Stimulated activated CD8-positive, alpha-beta memory T cell treated with anti-CD3 and anti-CD28 coated beads, Interleukin-2, amount 100 ng/mL, for 1 hour (primary cell): ENCODE measurements at places on chromosomes 2 and 18.

DNA sequence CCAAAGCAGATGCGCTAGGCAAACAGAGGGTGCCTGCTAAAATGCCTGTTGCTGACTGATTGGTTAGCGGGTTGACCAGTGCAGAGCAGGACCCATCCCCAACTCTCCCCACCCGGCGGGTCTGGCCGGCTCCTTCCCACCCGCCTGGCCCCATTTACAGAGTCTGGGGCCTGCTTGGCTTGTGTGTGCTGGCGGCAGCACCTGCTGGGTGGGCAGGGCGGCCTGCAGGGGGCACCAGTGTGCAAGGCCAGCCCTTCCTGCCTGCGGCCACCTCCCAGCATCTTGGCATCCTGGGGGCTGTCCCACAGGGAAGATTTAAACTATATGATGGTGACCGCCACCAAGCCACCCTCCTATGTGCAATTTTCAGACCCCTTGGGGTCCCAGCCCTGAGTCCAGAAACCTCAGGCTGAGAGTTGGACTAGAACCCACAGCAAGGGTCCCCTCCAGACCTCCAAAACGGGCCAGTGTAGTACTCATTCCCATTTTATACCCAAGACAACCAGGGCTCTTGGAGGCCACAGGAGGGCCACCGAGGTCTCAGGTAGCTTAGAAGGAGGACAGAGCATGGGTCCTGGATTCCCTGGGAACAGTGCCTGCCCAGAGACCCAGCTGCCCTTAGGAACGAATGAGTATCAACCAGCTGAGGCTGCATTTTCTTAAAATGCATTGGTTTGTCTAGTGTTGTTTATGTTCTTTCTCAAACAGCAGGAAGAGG is 173.6 kb downstream of the SMAD7 start:
- peak; percentile 42 for DNase-seq

GRCh38 chr2:127081826-127082633 is 24.9 kb downstream of the BIN1 start:
- peak; percentile 49 for DNase-seq

DNA sequence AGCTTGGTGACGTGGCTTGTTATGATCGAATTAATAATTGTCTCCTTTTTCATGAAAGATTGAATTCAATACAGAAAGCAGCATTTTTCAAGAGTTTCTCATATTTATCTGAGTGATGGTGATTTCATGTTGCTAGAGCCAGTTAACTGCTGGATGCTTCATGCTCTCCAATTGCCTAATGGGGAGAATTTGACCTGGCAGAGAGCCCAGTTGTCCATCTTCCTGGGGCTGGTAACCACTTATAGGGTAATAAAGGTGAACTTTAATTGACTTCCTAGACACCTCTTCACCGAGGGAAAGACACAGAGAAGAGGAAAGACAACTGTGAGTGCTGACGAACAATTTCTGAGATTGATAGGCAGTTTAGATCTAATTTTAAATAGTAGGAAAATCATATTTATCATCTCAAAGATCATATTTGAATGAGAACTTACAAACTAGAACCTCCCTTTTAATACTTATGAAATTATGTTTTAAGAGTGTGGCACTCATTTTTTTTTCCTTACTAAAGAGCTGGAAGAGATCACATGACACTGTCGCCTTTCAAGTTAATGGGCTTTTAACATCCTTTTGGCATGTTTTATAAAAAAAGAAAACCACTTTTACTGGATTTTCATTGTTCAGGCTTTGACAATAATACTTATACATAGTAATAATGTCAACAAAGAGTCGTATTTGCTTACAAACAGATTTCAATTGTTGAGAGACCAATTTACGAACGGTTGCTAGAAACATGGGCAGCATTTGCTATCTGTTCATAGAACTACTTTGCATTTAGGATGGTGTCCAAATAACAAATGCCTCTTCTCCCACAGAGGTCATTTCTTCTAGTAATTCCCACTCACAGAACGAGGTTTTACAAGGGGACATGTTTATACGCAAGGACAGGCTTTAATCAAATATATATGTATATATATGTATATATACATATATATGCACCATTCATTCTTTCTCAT is 153.3 kb downstream of the RAPGEF4 start:
- DNase-seq, result no peak

GRCh38 chr2:102114851-102115497 is 27.6 kb upstream of the IL1R1 start:
- DNase-seq, result no peak

GRCh38 chr2:135925571-135925970 is 49.3 kb upstream of the MCM6 start:
- no peak for DNase-seq

- no peak for DNase-seq
These were observed 4.4 kb downstream of the SULT1C4 start for GRCh38 chr2:108382196-108382595.

GRCh38 chr2:69946351-69947324 is 14.8 kb downstream of the ASPRV1 start:
- DNase-seq, result peak; percentile 24

- DNase-seq, result no peak
These were observed 114.7 kb downstream of the DNAH6 start for GRCh38 chr2:84631047-84631446.

GRCh38 chr2:2586931-2587330 is 255.9 kb upstream of the MYT1L start:
- DNase-seq, result no peak

DNA sequence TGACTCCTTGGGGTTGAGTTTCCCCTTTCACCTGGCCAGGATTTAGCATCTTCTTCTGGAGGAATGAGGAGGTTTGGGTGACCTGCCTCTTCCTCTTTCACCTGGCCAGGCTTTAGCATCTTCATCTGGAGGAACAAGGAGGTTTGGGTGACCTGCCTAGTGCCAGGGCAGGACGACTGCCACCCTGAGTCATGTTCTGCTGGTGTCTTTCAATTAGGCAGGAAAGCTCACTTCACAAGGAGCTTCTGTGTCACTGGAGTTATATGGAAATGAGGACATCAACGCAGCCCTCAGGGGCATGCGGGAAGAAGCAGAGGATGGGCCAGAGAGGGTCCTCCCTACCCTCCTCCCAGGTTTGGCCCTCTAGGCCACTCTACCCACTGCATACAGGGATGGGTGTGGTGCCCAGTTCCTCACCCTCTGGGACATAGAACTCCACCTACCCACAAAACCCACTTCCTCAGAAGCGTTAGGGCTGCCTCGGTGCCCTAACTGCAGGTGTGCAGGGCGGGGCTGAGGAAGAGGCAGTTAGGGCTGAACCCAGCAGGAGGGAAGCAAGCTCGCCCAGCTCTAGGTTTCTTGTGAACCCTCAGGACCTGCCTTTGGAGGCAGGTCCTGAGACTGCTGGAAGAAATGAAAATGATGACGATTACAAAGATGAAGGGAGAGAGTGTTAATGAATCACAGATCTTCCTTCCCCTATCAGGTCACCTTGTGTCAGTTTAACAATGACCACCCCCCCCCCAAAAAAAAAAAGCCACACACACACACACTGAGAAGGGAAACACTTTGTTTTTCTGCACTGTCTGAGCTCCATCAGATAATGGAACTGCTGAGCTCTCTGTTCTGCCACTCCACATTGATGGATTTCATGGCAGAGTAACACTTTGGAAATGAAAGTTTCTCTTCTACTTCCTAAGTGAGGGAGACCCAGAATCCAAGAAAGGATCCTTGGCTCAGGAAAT is 71.0 kb downstream of the ARL4C start:
- peak; percentile 41 for DNase-seq

DNA sequence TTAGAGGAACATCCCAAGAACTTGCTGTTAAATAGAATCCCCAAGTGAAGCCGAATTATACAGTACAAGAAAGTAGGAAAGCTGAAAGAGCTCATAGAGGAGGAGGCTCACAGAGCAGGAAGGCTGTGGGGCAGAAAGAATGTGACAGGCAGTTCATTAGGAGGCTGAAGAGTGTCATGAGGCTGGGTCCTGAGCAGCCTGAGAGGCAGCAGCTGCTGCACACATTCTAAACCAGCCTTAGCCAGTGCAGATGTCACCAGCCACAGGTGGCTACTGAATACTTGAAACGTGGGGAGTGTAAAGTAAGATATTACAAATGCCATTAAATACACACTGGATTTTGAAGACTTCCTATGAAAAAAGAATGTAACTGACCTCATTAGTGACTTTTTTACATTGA is 490.2 kb upstream of the KLHL29 start:
- no peak for DNase-seq

GRCh38 chr18:1668279-1668678 is 763.6 kb downstream of the ADCYAP1 start:
- DNase-seq, result no peak

GRCh38 chr2:162245781-162246180 is 2.5 kb upstream of the FAP start:
- DNase-seq, result no peak

GRCh38 chr2:236166796-236167296 is 1.3 kb downstream of the GBX2 start:
- DNase-seq, result no peak

DNA sequence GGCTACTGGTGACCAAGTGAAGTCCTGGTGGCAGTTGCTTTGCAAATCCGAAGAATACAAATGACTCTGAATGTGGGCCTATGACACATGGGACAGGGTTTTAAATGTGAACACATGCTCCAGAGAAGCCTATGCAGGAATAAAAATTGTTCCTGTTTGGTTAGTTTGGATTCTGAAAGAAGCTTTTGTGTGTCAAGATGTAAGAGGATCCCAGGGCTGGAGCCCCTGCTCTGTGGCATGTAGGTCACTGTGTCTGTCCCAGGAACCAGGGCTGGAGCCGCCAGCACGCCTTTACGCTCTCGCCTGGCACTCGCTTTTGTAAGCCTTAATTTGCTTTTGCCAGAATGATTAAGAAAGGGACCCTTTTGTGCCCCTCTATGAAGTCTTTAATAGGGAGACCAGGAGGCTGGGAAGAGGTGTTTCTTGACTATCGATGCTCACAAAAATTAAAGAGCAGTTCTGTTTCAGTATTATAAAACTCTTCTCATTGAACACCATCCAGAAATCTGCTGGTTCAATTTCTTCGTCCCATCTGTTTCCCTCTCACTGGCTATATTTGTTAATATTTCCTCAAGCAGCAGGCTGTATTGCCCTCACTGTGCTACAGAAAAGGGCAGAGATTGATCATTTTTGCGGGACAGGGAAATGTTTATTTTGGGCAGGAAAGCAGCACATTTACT is 532.7 kb upstream of the POU3F3 start:
- no peak for DNase-seq

- DNase-seq, result no peak
These were observed 52.9 kb downstream of the SLC9A2 start for GRCh38 chr2:102672107-102672776.

- no peak for DNase-seq
These were observed 164.3 kb upstream of the PGAP1 start for GRCh38 chr2:197090742-197091367.

DNA sequence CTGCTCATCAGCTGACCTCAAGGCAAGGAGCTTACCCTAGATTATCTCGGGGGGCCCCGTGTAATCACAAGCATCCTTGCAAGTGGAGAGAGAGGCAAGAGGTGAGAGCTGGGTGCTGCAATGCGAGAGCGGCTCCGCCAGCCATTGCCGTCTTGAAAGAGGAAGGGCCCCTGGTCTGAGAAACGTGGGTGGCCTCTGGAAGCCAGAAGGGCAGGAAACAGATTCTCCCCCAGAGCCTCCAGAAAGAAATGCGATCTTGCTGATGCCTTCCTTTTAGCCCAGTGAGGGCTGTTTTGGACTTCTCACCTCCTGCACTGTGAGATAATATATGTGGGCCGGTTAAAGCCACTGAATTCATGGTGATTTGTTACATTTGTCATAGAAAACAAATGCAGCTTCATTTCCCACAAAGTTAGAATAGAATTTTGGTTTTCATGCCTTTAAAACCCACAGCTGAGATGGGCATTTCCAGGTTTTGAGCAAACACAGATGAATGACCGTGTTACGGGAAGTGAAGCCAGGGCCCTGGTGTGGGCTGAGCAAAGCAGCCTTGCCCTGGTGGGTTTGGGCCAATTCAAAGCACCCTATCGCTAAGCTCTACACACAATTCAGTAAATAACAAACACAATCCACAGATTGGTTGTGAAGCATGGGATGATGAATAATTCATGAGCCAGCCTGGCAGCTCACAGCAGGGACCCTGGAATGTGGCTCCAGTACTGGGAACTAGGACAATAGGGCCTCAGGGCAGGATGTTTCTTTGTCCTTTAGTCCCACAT is 319.9 kb upstream of the HS6ST1 start:
- no peak for DNase-seq

DNA sequence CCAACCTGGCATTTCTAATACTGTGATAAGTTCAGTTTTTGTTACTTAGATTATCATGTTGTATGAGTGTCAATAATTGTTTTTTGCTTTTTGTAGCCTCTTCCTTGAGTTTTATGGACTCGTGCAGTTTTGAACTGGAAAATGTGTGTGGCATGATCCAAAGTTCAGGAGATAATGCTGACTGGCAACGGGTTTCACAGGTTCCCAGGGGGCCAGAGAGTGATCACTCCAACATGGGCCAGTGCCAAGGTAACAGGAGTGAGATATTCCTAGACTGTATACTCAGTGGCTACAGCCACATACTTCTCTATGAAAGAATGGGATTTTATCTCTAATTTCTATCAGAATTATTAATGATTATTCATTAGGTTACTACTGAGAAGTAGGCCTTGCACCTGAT is 18.2 kb downstream of the MEP1B start:
- no peak for DNase-seq

DNA sequence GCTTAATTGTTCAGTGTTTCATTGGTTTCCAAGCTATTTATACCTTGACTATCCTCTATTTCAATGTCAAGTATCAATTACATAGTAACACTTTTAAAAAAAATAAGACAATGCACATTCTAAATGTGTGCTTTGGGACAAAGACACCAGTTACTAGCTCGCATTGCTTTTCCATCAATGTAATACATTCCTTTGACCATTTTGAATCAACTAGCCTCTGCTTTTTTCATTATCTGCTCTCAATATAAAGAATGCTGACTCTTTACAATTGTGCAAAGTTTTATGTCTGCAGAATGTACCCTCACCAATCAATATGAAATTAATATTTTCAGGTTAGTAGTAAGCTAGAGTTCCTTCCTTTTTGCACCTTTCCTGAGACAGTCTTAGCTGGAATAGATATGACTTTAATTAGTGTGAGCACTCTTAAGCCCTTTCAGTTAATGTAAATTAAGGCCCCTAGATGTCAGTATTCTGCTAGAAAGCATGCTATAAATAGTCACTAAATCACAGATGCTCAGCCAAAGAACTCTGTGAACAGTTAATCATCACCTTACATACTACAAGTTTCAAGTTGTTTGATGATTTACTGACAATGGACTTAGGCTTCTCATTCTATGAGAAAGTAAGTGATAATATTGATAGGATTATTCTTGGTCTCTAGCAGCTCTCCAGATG is 413.6 kb downstream of the PTH2R start:
- no peak for DNase-seq

DNA sequence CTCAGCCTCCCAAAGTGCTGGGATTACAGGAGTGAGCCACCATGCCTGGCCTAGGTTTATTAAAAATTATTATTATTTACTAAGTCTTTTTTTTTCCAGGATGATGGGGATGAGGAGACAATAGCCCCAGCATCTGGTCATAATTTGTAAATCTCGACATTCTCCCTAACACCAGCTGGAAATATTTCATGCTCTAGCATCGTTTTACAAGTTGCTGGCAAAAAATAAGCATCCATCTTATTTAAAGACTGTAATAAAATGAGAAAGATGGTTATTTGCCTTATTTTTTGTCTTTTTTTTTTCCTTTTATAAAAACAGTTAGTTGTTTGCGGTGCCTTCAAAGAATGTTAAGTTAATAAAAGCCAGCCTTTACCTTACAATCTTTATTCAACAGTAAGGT is 56.7 kb downstream of the SF3B1 start:
- DNase-seq, result no peak
